GM12878 (cell line): ENCODE measurements at places on chromosomes 7 and 10. TPM values are rescaled to one million over a fixed set of nuclear protein-coding genes. Genes with fewer than 3 reads are reported as not detected.

The LLCFC1 gene
- not detected in 2 replicates for polyA plus RNA-seq

DNA sequence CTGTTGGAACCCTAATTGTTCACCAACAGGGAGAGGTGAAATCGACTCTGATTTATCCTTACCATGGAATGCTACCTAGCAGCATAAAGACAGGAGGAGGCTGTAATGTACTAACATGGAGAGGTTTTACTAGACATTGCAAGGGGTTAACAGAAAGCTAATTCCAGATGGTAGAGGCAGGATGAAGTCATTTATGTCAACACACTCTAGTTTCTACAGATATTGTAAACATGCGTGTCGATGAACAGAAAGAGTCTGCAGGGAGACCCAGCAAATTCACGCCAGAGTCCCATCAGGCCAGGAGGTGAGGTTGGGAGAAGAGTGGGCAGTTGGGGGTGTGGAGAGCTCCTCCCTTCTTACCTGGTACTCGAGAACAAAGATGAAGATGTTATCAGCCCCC is 7.0 kb downstream of the NPC1L1 start:
- no peak for DNase-seq

DNA sequence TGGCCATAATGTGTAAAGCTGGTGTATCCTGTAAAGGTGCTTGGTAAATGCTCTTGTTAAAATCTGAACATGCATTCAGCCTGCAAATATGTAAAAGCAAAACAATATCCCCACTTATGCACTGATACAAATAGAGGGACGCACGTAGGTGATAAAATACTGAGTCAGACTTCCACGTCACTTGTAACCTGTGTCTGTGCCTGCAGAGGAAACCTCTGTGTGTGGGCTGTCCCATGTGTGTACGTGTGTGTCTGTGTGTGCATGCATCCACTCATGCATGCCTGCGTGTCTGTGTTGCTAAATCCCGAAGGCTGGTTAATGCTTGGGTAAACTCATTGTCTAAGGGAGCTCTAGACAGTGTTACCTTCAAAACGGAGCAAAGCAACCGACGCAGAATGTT is 68.9 kb downstream of the KLF6 start:
- DNase-seq = no peak

GRCh38 chr10:66737241-66737640 is 188.6 kb upstream of the LRRTM3 start:
- DNase-seq = no peak

- DNase-seq = no peak
Observed at GRCh38 chr10:133110609-133111275, 23.0 kb downstream of the ADGRA1 start.

The GBF1 gene
- 29.5 and 32.7 TPM in 2 replicates for polyA plus RNA-seq

The LIPM gene
- polyA plus RNA-seq = not detected in 2 replicates

- no peak for DNase-seq
Observed at GRCh38 chr7:45430397-45430796, 143.8 kb upstream of the ADCY1 start.

The ACTR1A gene
- 99.5 and 110 TPM in 2 replicates for polyA plus RNA-seq

The LRRN3 gene
- 0.31 TPM in 1 of 2 replicates, not detected in the other for polyA plus RNA-seq

DNA sequence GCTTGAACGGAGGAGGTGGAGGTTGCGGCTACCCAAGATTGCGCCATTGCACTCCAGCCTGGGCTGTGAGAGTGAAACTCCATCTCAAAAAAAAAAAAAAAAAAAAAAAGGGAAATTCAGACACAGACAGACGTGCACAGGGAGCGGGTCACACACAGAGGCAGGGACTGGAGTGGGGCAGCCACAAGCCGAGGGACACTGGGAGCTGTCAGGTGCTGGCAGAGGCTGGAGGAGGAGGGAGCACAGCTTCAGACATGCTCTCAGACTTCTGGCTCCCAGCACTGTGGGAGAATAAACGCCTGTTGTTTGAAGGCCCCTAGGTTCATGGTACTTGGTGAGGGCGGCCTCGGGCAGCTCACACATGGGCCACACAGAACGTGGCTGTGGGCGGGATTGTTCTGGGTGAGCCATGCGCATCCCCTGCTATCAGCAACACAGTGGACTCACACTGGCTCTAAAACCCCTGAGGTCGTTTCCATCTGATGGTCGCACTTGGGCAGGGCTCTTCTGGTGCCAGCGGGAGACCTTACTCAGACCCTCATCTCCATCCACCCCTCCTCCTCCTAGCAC is 375.9 kb downstream of the DNAJB6 start:
- no peak for DNase-seq

GRCh38 chr7:72077786-72078185 is 334.4 kb downstream of the CALN1 start:
- DNase-seq = no peak

The DENND2A gene
- polyA plus RNA-seq = not detected in 2 replicates

DNA sequence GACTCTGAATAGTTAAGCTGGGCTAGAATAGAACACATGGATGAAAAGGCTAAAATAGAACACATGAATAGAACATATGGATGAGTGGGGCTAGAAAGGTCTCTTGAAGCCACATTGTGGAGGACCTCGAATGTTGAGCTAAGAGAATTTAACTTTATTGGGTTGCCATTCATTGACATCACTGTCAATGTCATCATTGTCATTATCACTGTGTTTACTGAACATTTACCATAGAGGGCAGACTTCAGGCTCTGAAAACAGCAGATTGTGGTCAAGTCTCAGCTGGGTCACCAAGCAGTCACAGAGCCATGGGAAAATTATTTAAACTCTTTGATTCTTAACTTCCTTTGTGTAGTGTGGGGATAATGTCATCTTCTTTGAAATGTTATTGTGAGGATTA is 80.4 kb downstream of the WDFY4 start:
- DNase-seq = no peak

DNA sequence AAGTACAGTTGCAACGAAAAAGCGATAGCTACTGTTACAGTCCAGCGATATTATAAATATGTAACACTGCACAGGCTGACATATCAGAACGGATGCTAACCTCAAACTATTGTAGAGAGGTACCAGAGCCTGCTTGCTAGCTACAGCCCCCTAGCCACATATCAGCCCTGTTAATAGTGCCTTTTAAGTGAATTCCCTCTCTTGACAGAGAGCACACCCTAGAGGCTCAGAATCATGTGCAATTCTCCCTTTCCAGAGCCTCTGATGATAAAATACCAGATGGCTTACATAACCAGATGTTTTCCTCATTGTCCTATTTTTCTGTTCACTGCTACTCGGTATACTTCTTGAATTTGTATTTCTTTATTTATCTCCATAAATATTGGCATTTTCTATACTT is 960.7 kb upstream of the CELF2 start:
- DNase-seq = no peak
